ENCODE measurements at places on chromosomes 3 and 15. TPM values are rescaled to one million over a fixed set of nuclear protein-coding genes. Genes with fewer than 3 reads are reported as not detected.
A peak's percentile ranks its signal among the peaks of the same experiment; 100 is the strongest.

SAXO2 gene
- 0.20 TPM for total RNA-seq

RBP2 gene
- total RNA-seq: not detected

- no peaks in the 10 kb centered on the region for H3K4me1 ChIP-seq
- H3K36me3 ChIP-seq: peaks cover 3% of the 10 kb centered on the region
- no peak for DNase-seq
- H3K27ac ChIP-seq: no peak overlapping the region
- H3K27me3 ChIP-seq: no peaks in the 10 kb centered on the region
Measured at GRCh38 chr15:60829416-60829815, 350.5 kb upstream of the ICE2 start.

GRCh38 chr3:172221547-172221946 lies 182.2 kb downstream of the FNDC3B start:
- no peak for DNase-seq
- H3K27me3 ChIP-seq: no peaks in the 10 kb centered on the region
- no peaks in the 10 kb centered on the region for H3K36me3 ChIP-seq
- peaks cover 8% of the 10 kb centered on the region for H3K4me1 ChIP-seq
- no peak overlapping the region for H3K4me3 ChIP-seq

TLNRD1 gene
- 35.5 TPM for total RNA-seq

- DNase-seq: no peak
- H3K4me3 ChIP-seq: no peak overlapping the region
- peaks cover 6% of the 10 kb centered on the region for H3K36me3 ChIP-seq
- no peak overlapping the region for H3K27ac ChIP-seq
Measured at GRCh38 chr3:31445701-31446100, 87.0 kb upstream of the STT3B start.

MYLK gene
- total RNA-seq: 4.3 TPM

TRIM42 gene
- not detected for total RNA-seq

NEDD4 gene
- 3.7 TPM for total RNA-seq

DNA sequence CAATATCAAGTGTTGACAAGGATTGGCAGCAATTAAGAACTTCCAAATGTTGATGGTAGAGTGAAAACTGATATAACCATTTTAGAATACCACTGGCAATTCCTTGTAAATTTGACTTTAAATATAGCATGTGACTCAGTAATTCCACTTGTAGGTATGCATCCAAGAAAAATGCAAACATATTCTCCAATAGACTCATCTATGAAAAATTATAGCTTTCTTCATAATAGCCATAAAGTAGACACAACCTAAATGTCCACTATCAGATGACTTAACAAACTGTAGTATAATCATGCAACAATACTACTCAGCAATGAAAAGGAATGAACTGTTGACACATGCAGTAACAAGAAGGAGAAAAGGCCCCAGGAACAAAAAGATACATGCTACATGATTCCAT lies 988.1 kb downstream of the FHIT start:
- H3K36me3 ChIP-seq: no peaks in the 10 kb centered on the region
- no peaks in the 10 kb centered on the region for H3K27me3 ChIP-seq
- no peak overlapping the region for H3K27ac ChIP-seq
- no peaks in the 10 kb centered on the region for H3K4me1 ChIP-seq
- H3K4me3 ChIP-seq: no peak overlapping the region

DNA sequence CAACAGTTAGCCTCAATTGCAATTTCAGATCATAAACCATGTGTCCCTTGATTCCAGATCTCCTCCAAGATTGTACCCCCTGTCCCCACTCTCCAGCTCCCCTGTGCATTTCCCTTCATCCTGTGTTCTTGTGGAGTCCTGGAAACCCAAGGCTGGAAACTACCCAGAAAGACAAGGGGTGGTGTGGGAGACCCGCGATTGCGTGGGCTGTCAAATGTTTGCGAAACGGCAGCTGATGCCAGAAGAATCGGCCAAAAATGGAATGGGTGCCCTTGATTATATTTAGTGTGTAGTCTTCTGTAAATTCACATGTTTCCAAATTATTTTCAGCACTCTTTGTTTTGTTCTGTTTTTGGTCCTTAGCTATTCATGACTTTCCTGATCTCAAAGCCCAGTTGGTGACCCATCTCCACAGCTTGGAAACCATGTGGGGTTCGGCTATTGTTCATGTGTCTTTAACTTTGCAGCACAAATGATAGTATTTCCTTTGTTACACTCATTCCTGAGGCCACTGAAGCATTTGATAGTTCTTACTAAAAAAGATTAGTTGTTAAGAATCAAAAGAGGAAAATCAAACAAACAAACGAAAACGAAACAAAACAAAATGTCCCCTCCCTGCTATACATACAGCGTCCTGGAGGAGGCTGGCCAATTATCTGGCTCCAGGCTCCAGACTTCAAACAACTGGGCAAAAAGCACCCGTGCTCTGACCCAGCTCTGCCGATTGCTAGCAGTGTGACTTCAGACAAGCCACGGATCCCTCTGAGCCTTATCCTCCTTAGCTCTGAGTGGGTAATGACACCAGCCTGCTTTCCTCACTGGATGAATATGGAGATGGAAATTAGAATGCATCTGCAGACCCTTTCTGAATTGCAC lies 120.9 kb downstream of the CACNA2D3 start:
- DNase-seq: no peak
- no peaks in the 10 kb centered on the region for H3K27me3 ChIP-seq
- no peak overlapping the region for H3K27ac ChIP-seq
- peaks cover 5% of the 10 kb centered on the region for H3K36me3 ChIP-seq
- H3K4me1 ChIP-seq: no peaks in the 10 kb centered on the region

GRCh38 chr3:194977356-194977755 lies 291.7 kb downstream of the FAM43A start:
- peaks cover 8% of the 10 kb centered on the region for H3K27me3 ChIP-seq
- H3K4me3 ChIP-seq: no peak overlapping the region
- no peak for DNase-seq
- no peak overlapping the region for H3K27ac ChIP-seq

- H3K4me1 ChIP-seq: no peaks in the 10 kb centered on the region
- no peak overlapping the region for H3K4me3 ChIP-seq
- no peak overlapping the region for H3K27ac ChIP-seq
- peaks cover 5% of the 10 kb centered on the region for H3K27me3 ChIP-seq
- peaks cover 9% of the 10 kb centered on the region for H3K36me3 ChIP-seq
- no peak for DNase-seq
Measured at GRCh38 chr3:133393691-133394474, 6.0 kb upstream of the BFSP2 start.

ACOX2 gene
- 0.59 TPM for total RNA-seq

- H3K4me3 ChIP-seq: no peak overlapping the region
- no peaks in the 10 kb centered on the region for H3K4me1 ChIP-seq
- DNase-seq: no peak
- no peaks in the 10 kb centered on the region for H3K36me3 ChIP-seq
Measured at GRCh38 chr3:43606284-43606683, 15.5 kb downstream of the ANO10 start.

DNA sequence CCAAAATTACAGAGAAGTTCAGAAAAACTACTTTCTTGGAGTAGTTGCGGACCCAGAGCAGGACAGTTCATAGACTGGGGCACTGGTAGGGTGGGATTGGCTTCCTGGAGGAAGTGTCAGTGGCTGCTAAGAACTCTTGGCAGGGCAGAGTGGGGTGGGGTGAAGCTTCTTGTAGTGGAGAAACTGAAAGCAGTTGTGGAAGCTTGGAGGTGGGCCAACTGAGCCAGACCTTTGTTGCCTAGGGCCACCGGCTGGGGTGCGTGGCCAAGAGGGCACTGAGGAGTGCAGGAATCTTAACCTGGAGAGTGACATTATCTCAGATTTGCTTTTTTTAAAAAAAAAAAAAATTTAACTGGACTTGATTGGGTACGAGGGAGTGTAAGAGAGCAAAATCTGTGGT lies 3.1 kb downstream of the KAT2B start:
- no peak overlapping the region for H3K4me3 ChIP-seq
- H3K27me3 ChIP-seq: peaks cover 12% of the 10 kb centered on the region
- H3K36me3 ChIP-seq: no peaks in the 10 kb centered on the region
- no peak overlapping the region for H3K27ac ChIP-seq

DNA sequence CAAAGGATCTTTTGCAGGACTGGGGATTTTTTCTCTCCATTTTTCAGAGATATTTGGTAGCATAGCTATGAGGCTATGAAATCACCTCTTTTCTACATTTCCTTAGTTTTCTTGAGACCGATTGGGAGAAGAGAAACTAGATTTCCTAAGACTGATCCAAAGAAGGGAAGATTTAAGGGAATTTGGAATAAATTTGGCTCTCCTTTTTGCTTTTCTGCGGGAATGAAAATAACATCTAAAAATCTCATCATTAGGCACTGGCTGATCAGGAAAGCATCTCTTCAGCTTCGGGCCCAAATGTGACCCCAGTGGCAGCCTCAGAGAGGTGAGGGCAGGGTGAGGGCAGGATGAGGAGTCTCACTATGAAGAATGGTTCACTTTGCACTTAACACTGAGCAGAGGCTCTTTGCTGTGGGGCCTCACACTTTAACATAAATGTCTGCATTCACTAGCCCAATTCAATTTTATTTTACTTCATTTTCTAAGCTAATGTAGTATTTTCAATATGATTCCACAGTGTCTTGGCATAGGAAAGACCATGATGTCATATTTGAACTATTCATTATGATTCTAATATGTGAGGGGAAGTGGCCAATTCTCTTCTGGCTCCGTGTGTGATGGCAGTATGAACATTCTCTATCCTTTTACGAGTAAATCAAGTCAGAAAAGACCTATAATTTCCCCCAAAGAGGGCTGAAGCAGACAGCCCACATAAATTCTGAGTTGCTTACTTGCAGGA lies 193.2 kb downstream of the MEX3B start:
- peaks cover 1% of the 10 kb centered on the region for H3K4me1 ChIP-seq
- no peak overlapping the region for H3K4me3 ChIP-seq
- no peak overlapping the region for H3K27ac ChIP-seq
- DNase-seq: no peak
- peaks cover 3% of the 10 kb centered on the region for H3K27me3 ChIP-seq
- H3K36me3 ChIP-seq: peaks cover 3% of the 10 kb centered on the region

- H3K4me1 ChIP-seq: peaks cover 30% of the 10 kb centered on the region
- H3K27ac ChIP-seq: no peak overlapping the region
- no peak overlapping the region for H3K4me3 ChIP-seq
- H3K27me3 ChIP-seq: peaks cover 9% of the 10 kb centered on the region
- no peaks in the 10 kb centered on the region for H3K36me3 ChIP-seq
- no peak for DNase-seq
Measured at GRCh38 chr3:62870321-62870720, 4.9 kb downstream of the CADPS start.

GRCh38 chr3:66629982-66630368 lies 129.2 kb upstream of the LRIG1 start:
- no peak overlapping the region for H3K27ac ChIP-seq
- H3K36me3 ChIP-seq: no peaks in the 10 kb centered on the region
- no peak for DNase-seq
- H3K27me3 ChIP-seq: no peaks in the 10 kb centered on the region

DNA sequence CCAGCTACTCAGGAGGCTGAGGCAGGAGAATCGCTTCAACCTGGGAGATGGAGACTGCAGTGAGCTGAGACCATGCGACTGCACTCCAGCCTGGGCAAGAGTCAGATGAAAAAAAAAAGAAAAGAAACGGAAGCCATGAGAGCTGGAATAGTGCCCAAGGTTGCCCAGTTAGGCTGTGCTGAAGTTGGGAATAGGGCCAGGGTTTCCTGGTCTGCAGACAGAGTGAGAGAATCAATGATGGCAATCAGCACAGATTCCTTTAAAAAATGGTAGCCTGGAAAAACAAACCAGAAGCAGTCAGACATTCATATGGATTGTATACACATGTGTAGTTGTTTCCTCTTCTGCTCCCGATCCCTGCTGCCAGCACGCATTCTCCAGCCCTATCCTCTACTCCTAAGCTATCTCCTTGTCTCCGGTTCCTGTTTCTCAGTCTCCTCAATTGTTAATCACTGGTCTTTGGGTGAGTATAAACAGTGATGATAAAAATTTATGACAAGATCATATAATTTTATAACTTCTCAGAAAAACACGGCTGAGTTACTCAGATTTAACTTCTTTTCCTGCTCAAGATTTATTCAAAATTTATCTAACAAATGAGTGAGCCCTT lies 316.2 kb upstream of the UMPS start:
- H3K27ac ChIP-seq: peak overlapping the region; percentile 24
- H3K27me3 ChIP-seq: peaks cover 16% of the 10 kb centered on the region
- DNase-seq: no peak
- no peaks in the 10 kb centered on the region for H3K4me1 ChIP-seq
- peaks cover 4% of the 10 kb centered on the region for H3K36me3 ChIP-seq

Measured in glutamatergic neuron (in vitro differentiated cells).